Sigmoid colon (tissue), 7 donors: ENCODE measurements at places on chromosomes 6 and 20. TPM values are rescaled to one million over a fixed set of nuclear protein-coding genes. Genes with fewer than 3 reads are reported as not detected.

SYTL3 gene
- 3.1 TPM for total RNA-seq

GCNT2 gene
- total RNA-seq: 26.9 TPM

TMC2 gene
- total RNA-seq: not detected

GRCh38 chr20:51434580-51435247 lies 107.8 kb downstream of the NFATC2 start:
- no peak overlapping the region for H3K27ac ChIP-seq
- no peaks in the 10 kb centered on the region for H3K27me3 ChIP-seq
- no peak for DNase-seq
- no peak overlapping the region for H3K4me3 ChIP-seq
- H3K4me1 ChIP-seq: no peaks in the 10 kb centered on the region
- no peaks in the 10 kb centered on the region for H3K36me3 ChIP-seq

DNA sequence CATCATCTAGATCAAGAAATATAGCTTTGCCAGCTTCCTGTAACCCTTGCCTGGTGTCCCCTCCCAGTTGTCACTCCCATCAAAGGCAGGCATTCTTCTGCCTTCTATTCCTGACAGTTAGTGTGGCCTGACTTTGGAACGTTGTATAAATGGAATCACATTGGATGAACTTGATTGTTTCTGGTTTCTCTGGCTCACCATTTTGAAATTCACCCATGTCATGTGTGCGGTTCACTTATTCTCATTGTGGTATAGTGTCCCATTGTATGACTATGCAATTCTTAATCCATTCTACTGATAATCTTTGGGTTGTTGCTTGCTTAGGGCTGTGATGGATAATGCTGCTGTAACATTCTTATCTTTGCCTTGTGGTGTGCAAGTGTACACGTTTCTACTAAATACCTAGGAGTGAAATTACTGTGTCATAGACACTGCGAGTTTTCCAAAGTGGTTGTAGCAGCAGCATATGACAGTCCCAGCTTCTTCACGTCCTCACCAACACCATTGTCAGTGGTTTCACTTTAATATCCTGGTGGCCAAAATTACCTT lies 73.2 kb downstream of the VEGFA start:
- no peaks in the 10 kb centered on the region for H3K4me1 ChIP-seq
- DNase-seq: no peak
- no peak overlapping the region for H3K4me3 ChIP-seq
- no peak overlapping the region for H3K27ac ChIP-seq

- no peak overlapping the region for H3K27ac ChIP-seq
- H3K4me3 ChIP-seq: no peak overlapping the region
- no peaks in the 10 kb centered on the region for H3K27me3 ChIP-seq
These were observed 238.9 kb downstream of the SLC24A3 start for GRCh38 chr20:19451231-19451922.

DNA sequence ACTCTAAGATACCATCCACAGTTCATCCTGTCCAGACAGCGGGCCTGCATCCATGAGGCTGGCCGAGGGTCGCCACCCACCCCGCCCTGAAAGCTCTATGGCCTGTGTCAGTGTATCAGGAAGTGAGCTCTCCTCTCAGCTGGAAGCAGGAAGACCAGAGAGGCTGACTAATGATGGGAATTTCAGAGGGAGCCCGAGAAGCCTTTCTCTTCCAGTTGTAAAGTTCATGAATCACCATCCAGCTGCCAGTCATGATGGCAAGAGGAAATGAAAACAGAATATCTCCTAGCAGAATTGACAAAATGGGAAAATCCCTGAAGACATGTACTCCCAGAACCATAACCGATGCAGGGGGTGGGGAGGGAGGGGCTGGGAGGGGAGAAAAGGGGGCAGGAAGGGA lies 109.6 kb upstream of the RPS6KA2 start:
- no peak overlapping the region for H3K27ac ChIP-seq
- H3K36me3 ChIP-seq: no peaks in the 10 kb centered on the region
- H3K4me1 ChIP-seq: no peaks in the 10 kb centered on the region
- H3K27me3 ChIP-seq: no peaks in the 10 kb centered on the region

DNA sequence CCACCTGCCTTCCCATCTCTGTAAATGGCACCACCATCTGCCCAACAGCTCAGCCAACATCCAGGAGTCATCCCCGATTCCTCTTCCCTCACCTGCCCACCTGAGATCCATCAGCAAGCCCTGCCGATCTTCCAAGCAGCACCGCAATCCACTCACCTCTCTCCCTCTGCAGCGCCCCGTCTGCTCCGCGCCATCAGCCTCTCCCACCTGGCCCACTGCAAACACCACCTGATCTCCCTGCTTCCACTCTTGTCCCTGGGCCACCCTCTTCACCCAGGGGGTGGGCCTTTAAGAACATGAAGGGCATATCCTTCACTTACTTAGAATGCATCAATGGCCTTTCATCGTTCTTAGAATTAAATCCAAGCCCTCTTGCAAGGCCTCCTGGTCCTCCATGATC lies 457.3 kb upstream of the SULF2 start:
- H3K36me3 ChIP-seq: no peaks in the 10 kb centered on the region
- no peak overlapping the region for H3K27ac ChIP-seq
- H3K27me3 ChIP-seq: no peaks in the 10 kb centered on the region
- DNase-seq: peak; percentile 12
- no peak overlapping the region for H3K4me3 ChIP-seq

- peak overlapping the region; percentile 12 for H3K4me3 ChIP-seq
- H3K36me3 ChIP-seq: peaks cover 70% of the 10 kb centered on the region
- no peaks in the 10 kb centered on the region for H3K27me3 ChIP-seq
These were observed 5.6 kb downstream of the SRSF3 start for GRCh38 chr6:36599791-36600209.

DNA sequence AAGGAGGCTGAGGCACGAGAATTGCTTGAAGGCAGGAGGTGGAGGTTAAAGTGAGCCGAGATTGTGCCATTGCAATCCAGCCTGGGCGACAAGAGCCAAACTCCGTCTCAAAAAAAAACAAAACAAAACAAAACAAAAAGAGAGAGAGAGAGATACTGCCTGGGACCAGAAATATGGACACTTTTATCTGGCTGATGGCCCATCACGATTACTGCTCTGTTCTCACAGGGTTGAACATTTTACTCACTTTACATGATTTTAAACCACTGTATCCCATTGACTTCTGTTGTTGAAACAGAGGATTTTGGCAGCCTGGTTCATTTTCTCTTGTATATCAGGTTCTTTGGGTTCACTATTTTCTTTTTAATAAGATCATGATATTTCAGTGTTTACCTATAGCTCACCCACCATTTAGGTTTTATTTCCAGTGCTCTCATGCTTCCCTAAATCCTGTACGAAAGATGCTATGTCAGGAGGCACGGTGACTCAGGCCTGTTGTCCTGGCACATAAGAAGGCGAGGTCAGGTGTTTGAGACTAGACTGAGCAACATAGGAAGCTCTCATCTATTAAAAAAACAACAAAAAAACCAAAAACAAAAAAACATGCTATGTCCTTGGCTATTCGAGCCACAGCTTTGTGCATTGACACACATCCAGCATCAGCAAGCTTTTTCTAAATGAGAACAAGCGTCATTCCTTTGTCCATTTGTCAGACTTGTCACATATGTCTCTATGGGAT lies 34.5 kb upstream of the RREB1 start:
- no peaks in the 10 kb centered on the region for H3K27me3 ChIP-seq
- DNase-seq: no peak
- H3K4me1 ChIP-seq: no peaks in the 10 kb centered on the region
- no peak overlapping the region for H3K27ac ChIP-seq
- no peak overlapping the region for H3K4me3 ChIP-seq

- no peak overlapping the region for H3K4me3 ChIP-seq
- no peaks in the 10 kb centered on the region for H3K36me3 ChIP-seq
- H3K27ac ChIP-seq: no peak overlapping the region
- no peak for DNase-seq
- H3K4me1 ChIP-seq: no peaks in the 10 kb centered on the region
These were observed 285.6 kb upstream of the ID4 start for GRCh38 chr6:19551611-19552010.
